Smooth muscle cell of the coronary artery (primary cell): ENCODE measurements at places on chromosomes 6 and 20. TPM values are rescaled to one million over a fixed set of nuclear protein-coding genes. Genes with fewer than 3 reads are reported as not detected.

Gene MYL9
- total RNA-seq = 5.6 and 13.4 TPM in 2 replicates

Gene CEP57L1
- total RNA-seq = 14.7 and 22.5 TPM in 2 replicates

Gene MEI4
- not detected in 2 replicates for total RNA-seq

Gene ANGPT4
- not detected in 2 replicates for total RNA-seq

Gene TMEM217
- 1.4 and 2.4 TPM in 2 replicates for total RNA-seq

Gene NHSL1
- total RNA-seq = 3.5 and 5.9 TPM in 2 replicates

Gene BPIFA1
- not detected in 2 replicates for total RNA-seq
